ENCODE measurements at places on chromosomes 1 and 21.
A peak's percentile ranks its signal among the peaks of the same experiment; 100 is the strongest.

GRCh38 chr1:240589585-240590110 is 22.3 kb downstream of the GREM2 start:
- DNase-seq = no peak

- DNase-seq = no peak
Observed at GRCh38 chr1:173960625-173961024, 43.5 kb upstream of the SERPINC1 start.

GRCh38 chr1:39305555-39305954 is 101.1 kb downstream of the MACF1 start:
- DNase-seq = no peak

DNA sequence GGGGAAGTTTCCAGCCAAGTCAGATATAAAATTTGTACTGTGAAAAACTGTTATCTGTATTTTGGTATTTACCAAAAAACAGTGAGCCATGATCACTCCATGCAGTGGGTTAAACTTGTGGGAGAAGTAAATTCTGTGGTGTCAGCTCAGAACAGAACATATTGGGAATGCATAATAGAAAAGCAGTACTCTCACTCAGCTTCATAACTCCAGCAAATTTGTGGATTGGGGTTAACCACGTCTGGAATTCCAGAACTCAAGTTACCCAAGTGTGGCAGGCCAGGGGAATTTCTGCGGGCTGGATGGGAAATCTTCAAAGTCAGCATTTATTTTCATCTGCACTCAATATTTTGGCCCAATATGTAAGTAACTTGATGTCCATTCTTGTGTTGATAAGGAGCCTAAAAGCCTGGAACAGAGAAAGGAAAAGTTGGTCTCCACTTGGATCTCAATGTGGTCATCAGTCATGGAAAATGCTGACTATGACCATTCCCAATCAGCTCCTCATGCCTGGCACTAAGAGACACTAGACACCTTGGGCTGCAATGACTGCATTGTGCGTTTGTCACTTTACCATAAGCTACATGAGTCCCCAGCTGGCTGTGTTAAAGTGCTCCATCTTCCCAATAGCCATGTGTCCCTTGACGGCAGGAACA is 39.1 kb upstream of the ENAH start:
- DNase-seq = no peak

DNA sequence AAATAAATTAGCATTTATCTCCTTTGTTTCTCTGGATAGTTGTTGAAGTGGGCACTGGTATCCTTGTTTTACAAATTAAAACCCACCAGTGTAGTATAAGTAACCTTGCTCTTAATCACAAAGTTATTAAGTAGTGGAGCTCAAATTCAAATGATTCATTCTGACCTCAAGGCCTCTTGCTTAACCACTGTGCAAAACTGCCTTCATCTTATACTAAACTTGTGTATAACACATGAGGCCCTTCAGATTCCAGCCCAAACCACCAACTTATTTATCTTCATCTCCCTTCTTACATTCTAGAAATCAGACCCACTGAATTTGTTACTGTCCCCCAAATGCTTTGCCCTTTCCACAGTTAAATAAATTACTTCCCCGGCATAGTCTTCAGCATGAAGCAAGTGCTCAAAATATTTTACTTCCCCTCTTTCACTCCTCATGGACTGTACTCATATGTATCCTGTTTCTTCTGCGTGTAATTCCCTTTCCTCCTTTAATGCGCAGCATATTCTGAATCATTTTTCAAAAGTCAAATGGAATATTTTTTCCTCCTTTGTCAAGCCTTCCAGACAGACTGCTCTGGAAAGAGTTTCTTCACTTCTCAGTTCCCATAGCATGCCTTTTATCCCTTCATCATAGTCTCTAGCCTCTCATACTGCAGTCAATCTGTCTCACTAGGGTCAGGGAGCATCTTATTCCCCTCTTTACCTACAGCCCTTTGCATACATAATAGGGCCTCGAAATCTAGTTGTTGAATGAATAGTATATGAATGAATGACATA is 19.0 kb upstream of the DNASE2B start:
- DNase-seq = no peak

GRCh38 chr1:57590978-57591377 is 167.1 kb upstream of the DAB1 start:
- no peak for DNase-seq

GRCh38 chr1:214397497-214397896 is 116.5 kb downstream of the SMYD2 start:
- no peak for DNase-seq

DNA sequence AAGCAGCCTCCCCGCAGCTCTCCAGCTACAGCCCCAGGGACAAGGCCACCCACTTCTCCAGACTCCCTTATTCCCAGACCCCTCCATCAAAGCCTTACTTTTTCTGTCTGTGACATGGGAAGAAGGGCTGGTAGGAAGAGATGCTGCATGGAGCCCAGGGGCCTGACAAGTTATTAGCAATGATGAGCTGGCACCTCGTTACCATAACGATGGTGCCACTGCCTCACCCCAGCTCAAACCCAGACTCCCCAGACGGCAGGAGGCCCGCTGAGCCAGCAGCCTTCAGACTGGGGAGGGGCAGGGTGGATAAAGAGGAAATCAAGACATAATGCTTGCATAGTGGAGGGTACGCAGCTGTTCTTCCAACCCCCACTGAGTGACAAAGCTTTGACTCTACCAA is 3.3 kb downstream of the DLGAP3 start:
- no peak for DNase-seq

DNA sequence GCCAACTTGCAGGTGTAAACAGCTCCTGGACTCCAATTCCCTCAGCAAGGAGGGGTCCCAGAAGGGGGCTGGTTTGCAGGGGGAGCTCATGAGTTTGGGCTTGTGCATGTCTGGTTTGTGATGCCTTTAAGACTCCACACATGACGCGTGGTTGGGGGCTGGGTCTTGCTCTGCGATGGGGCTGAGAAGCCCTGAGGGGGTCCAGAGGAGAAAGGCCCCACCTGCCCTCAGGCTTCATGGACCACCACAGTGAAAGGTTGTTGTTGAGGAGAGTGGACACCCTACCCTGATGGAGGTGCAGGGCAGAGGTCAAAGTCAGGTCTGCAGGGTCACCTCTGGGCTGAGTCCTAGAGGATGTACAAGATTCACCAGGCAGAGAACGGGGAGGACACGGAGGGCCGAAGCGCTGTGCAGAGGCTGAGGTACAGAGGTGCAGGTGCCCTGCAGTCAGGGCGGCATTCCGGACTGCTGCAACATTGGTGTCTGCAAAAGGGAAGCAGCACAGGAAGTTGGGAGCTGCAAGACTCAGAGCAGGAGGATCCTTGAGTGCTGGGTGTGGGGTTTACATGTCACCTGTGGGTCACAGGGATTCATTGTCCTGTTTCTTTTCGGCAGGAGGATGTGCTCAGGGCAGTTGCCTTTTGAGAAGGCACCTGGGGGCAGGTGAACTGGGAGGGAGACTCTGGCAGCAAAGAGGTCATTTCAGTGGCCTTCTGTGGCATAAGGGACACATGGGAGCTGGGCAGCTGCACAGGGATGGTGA is 399.4 kb downstream of the PTPRU start:
- no peak for DNase-seq

DNA sequence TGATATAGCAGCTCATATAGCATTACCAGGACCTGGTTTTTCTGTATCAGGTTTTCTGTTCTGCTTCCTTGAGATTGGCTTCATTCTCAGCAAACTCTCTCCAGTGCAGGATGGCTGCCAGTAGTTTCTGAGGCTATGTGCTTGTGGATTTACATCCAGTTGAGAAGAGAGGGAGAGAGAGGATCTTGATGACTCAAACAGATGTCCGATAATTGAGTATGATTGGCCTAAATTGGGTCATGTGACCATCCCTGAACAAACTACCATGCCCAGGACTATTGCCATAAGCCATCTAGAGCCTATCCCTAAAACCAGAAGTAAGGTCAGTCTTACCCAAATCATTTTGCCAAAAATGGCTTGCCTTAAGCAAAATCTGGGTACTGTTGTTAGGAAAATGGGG is 18.1 kb upstream of the PSMA5 start:
- no peak for DNase-seq

- no peak for DNase-seq
Observed at GRCh38 chr21:35323947-35324346, 274.8 kb upstream of the RUNX1 start.

DNA sequence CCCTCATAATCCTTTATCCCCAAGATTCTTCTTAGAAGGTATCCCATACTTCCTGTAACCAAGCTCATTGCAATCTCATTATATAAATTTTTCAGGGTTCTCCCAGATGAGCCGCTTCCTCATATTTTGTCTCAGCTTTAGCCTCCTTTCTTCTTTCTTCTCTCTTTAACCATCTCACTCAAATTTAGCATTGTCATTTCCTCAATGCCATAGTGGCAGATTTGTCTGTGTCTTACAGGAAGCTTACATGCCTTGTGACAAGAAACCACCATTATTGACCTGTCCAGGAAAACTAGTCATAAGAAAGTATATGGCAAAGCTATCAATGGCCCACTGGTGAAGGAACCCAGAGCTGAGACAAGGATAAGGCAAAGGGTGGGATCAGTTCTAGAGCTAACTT is 6.0 kb upstream of the FCRL2 start:
- DNase-seq = no peak

DNA sequence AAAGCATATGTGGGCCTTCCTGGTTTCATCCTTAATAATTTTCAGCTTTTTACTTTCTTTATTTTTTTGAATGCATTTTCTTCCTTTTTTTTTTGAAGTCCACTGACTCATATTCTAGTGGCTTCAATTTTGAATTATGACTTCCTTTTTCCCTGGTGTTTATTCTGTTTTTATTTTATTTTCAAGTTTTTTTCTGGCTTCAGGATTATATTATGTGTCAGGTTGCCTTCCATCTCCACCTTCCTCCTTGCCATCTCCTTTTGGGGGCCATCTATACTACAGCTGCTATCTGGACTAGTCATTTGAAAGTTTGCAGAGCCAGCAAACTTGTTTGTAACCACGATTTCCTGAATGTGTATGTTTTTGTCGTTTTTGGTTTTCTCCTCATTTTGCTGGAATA is 117.6 kb downstream of the LEPR start:
- no peak for DNase-seq

- no peak for DNase-seq
Observed at GRCh38 chr1:209554761-209555611, 28.5 kb upstream of the CAMK1G start.

DNA sequence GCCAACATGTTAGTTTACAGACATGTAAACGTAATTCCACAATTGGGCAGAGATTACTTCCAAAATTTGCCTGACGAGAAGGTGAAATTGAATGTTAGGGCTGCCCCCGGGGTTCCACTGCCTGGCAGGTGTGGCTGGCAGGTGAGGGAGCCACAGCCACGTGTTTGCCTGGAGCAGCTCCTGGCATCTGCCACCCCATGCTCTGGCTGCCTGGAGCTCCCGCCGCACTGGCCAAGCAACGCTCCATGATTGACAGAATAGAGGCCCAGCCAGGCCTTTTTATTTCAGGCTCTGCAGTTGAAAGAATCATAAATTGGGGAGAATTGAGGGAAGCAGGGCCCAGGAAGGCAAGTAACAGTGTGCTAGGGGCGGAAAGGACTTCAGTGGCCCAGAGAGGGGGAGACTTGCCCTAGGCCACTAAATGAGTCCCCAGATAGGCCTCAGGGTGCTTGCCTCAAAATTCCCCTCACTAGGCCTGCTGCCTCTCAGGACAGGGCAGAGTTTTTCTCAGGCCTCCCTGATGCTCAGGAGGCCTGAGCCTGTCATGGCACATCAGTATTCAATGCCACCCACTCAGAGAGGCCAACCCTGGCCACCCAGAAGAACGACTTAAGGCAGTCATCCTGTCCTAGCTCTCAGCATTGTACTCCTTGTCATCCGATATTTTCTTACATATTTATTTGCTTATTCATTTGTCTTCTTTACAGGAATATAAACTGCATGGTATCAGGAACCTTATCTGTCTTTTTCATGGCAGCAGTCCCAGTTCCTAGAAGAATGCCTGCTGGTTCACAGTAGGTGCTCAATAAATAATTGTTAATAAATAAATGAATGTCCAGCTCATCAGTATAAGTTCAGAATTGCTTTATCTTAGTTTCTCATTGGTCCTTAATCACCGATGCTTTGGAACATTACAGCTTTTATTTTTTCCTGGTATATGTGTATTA is 16.6 kb upstream of the S1PR1 start:
- no peak for DNase-seq

GRCh38 chr1:204213668-204214662 is at the start of gene GOLT1A:
Gene GOLT1A, minus strand, starts transcription at chr1:204213988. Its CDS starts 82 bp downstream, at chr1:204213906.
- peak; percentile 83 for DNase-seq

DNA sequence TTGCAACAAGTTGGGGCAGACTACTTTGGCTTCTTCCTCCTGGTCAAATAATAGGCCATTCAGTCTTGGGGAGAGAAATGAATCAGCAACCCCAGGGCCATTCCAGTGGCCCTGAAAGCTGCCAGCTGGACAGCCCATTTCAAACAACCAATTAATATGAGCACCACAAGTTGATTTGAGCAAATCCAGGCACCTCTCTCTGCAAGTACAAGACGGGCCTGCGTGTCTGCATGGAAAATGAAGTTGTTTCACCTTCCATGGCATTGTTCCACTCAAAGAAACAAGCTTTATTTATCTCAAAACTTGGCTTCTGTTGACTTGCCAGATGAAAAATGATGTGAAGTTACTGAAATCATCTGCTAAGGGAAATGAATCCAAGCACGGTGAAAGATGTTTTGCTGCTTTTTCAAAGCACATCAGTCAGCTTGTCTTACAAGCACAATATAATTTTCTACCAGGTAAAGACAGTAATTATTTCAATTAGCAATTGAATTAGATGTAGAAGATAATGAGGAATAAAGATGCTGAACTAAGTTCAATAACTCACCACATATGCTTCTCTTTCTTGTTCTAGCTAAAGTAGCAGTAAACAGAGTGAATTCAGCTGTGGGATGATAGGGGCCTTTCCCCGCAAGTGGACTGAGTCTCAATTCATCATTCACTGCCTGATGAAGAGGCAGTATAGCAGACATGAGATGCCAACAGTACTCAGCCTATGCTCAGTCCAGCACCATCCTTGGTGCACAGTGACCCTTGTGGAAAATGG is 95.2 kb upstream of the SSX2IP start:
- no peak for DNase-seq

DNA sequence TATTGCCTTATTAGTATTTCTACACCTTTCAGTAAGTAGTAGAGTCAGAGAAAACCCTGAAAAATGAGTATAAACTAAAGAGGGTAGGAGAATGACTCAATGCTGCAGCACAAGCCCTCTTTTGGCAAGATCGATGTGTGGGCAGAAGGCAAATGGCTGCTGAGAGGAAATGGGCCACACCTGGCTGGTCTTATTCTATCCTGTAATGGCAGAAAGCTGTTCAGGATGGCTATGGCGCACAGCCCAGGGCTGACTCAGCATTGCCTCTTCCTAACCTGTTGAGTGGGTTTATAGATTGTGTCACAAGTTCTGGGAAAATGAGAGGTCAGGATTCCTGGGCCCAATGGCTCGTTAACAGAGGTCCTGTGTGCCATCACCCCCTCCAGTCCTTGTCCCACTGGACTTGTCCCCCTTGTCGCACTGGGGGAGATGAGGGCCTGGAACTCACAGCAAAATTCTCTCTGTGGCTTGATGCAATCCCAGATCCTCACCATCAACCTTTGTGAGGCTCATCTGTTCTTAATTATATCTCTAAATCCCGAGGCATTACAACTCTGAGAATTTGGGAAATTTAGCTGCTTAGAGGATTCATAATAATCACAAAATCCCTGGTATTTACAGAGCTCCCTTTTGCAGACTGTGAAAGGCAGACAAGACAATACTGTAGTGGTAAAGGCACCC is 13.2 kb downstream of the HMGB4 start:
- no peak for DNase-seq

Data from NCI-H187 treated with DMSO at 0.1 percent for 48 hours (cell line).